ENCODE measurements at places on chromosomes 3 and 15.

DNA sequence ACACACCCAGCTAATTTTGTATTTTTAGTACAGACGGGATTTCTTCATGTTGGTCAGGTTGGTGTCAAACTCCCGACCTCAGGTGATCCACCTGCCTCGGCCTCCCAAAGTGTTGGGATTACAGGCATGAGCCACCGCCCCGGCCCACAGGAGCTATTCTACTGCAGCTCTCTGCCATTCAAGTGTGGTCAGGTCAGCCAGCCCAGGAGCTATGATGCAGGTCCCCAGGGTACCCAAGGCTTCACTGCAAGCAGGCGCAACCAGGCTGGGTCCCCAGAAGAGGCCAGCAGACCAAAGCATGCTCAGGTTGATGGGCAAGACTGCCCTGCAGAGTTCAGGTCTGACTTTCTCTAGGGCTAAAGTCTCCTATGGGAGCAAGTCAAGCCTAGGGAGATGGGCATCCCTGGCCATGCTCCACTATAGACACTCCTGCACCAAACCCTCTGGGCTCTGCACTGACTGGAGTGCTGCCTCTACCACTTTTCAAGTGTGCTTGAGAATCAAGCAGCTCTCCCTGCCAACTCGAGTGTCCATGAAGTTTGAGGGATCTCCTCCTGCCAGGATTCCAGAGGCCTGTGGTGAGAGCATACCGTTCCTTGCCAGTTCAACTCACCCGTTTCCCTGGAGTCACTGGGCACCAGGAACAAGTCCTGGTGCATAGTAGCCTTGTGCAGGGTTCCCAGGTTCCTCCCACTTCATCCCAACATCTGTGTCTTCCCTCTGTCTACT is 30.9 kb downstream of the MYO9A start:
- DNase-seq, result no peak

DNA sequence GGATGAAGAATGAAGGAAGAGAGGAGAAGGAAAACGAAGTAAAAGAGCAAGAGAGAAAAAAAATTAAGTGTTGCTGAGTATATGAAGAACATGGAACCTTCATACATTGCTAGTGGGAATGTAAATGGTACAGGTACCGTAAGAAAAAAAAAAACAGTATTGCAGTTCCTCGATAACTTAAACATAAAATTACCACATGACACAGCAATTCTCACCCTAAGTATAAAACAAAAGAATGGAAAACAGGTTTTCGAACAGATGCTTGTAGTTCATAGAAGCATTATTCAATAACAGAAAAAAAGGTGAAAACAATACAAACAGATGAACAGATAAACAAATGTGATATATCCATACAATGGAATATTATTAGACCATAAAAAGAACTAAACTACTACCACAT is 51.6 kb downstream of the SENP7 start:
- DNase-seq, result no peak

DNA sequence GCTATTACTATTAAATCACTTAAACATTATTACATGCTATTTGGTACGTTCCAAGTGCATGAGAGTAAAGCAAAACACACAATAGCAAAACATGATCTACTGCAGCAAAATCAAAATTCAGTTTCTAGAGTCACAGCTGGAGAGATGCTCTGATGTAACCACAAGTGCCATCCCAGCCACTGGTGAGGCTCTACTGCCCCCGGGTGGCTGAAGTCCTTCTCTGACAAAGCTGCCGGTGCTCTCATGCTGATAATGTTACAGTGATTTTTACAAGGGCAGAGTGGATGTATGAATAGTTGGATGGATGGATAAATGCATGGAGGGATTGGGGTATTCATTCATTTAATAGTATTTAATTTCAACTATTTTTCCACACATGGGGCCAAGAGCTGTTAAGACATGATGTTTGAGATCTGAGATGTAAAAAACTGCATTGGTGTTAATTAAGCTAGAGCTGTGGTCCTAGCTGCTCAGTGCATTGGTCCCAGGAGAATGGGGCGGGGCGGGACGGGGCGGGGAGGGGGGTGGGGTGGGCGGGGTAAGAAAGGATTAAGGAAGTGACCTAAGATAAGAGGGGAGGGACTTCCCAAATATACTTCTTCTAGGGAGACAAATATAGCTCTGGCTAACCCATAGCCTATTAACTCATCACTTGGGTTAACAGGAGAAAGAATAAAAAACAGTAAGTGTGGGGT is 5.3 kb upstream of the SPESP1 start:
- peak; percentile 82 for DNase-seq

- no peak for DNase-seq
Measured at GRCh38 chr3:195451373-195452015, 8.7 kb upstream of the ACAP2 start.

GRCh38 chr3:4855676-4856075 is 123.6 kb upstream of the BHLHE40 start:
- no peak for DNase-seq

DNA sequence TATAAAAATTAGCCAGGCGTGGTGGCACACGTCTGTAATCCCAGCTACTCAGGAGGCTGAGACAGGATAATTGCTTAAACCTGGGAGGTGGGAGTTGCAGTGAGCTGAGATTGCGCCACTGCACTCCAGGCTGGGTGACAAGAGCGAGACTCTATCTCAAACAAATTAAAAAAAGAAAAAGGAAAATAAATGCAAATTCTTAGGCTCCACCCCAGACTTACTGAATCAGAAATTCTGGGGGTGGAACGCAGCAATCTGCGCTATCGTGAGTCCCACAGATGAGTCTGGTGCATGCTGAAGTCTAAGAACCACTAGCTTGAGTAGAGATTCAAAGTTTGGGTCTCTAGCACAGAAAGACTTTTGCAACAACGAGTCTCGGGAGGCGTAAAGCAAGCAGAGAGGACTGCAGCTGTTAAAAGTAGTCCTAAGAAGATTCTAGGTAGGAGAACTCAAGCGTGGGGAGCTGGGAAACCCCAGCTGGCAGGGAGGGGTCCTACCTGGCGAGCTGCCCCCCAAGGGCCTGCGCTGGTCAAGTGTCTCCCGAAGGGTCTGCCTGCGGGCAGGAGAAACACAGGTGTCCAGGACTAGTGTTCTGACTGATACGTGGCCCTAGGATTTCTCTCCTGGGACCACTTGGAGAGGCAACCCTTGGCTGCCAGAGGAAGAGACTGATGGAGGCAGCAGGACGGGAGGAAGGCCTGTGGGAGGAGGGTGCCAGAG is 21.9 kb downstream of the CEP19 start:
- no peak for DNase-seq

- no peak for DNase-seq
Measured at GRCh38 chr3:33717616-33717865, 513 bp downstream of the CLASP2 start.

DNA sequence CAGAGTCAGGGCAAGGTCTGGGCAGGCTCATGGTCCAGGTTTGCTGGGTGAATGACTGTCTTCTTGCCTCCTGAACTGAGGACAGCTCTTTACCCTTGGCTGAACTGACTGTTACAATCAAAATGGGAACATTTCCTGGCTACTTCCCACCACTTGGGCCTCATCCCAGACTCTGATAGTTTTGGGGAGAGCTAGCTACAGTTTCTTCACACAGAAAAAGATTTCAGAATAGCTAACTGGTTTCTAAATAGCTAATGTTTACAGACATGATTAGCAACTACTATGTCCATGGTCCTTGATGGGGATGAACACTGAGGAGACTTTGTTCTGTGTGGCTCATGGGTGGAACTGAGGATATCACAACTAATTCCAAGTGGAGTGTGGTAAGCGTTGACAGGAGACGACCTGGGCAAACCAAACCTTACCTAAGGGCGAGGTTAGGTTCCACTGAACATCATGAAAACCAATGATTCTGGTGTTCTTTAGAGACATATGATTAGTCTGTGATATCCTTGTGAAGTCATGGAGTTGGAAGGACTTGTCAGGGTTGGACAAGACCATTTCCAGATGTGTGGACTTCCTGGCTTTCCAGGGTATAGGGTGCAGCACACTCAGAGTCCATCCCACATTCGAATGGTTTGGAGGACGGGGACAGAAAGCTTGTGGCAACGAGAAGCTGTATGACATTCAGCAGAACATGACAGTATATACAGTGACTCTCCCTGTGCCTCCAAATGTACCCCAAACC is 7.3 kb downstream of the ALPK3 start:
- DNase-seq, result peak; percentile 64

- DNase-seq, result no peak
Measured at GRCh38 chr3:101148001-101148400, 154.8 kb upstream of the ABI3BP start.

GRCh38 chr15:62087671-62088352 is 21.0 kb downstream of the C2CD4A start:
- DNase-seq, result no peak

- no peak for DNase-seq
Measured at GRCh38 chr3:114839476-114839875, 307.6 kb downstream of the ZBTB20 start.

DNA sequence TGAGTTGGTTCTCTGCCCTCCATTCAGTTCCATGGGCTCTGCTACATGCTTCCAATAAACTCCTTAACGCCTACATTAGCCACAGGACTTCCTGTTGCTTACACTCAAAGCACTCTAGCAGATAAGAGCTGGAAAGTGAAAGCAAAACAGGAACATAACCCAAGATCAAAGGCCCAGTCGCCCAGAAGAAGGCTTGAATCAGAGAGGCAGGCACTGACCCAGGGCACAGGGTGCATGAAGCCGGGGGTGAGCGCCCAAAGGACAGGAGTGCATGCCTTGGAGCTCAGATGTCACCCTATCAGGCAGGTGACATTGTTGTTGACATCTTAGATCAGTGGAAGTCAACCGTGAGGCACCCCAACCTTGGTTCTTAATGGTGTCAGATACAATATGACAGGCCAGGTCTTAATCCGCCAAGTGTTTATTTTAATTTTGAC is 235.1 kb downstream of the UACA start:
- DNase-seq, result no peak

- no peak for DNase-seq
Measured at GRCh38 chr3:127525373-127525772, 65.2 kb downstream of the TPRA1 start.

- no peak for DNase-seq
Measured at GRCh38 chr3:81198216-81198615, 563.2 kb downstream of the GBE1 start.

- no peak for DNase-seq
Measured at GRCh38 chr3:122893754-122894668, 99.1 kb downstream of the SLC49A4 start.

- DNase-seq, result no peak
Measured at GRCh38 chr3:65070968-65071367, 383.2 kb upstream of the ADAMTS9 start.

DNA sequence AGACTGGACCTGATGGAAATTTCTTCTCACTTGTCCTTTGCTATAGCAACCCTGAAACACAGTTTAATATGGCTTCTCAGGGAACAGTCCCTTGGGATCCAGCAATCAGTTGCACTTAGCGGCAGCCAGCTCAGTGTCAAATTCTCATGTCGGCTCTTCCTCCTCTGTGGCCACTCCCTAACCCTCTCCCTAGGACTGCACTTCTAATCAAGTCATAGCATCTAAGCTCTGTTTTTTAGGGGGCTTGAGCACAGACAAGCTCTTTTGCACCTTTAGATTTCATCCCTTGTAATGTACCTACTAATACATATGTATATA is 250.5 kb upstream of the TLE3 start:
- no peak for DNase-seq

DNA sequence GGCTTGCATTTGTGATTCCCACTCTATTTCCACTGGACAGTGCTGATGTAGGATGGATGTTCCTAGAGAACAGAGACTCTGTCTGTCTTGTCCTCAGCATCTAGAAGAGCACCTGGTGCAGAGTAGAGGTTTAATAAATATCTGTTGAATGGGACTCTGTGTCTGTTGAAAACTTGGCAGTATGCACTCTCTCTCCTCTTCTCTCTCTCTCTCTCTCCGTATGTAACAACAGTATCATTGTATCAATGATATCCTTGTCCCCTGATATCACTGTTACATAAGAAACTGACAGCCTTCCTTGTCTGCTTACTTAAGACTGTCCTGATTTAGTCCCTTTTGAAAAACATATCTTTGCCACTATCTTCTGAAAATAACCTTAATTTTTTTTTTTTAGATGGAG is 24.3 kb upstream of the MGLL start:
- DNase-seq, result no peak

DNA sequence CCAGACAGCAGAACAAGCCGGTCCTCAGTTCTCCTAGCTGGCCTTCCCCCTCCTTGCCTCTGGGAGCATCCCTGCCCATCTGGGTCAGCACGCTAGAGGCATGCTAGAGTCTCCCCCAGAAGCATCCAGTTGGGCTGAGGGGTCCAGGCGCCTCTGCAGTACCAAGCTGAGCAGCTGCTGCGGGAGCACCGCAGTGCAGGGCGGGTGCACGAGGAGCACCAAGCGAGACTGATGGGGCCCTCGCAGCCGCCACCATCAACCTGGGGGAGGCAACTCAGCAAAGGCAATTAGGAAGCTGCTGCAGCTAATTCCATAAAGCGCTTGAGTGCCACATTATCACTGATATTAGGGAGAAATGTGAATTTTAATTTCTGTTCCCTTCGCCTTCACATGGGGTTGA is 12.4 kb downstream of the CACNA2D3 start:
- DNase-seq, result no peak

DNA sequence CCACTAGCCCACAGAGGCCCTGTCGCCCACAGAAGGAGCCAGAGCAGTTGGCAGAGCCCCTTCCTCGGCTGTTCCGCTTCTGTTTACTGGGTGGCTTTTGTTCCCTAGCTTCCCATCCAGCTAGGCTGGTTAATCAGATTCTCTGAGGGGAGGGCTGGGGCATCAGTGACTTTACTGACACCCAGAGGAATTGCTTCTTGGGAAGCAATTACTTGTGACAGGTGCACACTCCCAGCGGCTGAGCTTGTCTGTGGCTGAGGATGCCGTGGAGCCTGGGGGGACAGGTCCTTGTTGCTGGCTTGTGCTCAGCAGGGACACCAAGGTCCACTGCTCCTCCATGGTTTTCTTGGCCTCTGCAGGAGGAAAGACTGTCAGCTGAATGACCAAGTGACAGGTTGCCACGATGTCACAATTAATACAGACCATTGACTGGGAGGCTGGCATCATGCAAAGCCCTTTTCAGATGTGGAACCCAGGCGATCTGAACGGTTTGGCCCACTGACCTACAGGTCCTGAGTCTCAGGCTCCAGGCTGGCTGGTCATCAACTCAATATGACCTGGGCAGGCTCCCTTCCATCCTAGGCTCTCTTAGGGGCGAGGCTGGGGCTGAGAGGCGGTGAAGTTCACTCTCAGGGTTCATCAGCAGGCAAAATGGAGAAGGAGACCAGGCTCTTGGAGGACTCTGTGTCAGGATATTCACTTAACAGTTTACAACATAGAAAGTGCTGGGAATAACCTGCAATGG is 31.8 kb upstream of the SFMBT1 start:
- peak; percentile 47 for DNase-seq

All from suprapubic skin (tissue), 4 donors.